ENCODE measurements at places on chromosomes 1 and 21.
A peak's percentile ranks its signal among the peaks of the same experiment; 100 is the strongest.

- no peak for DNase-seq
Measured at GRCh38 chr1:36151134-36151844, 2.0 kb upstream of the TRAPPC3 start.

- DNase-seq = no peak
Measured at GRCh38 chr1:8510041-8510823, 192.3 kb downstream of the SLC45A1 start.

- no peak for DNase-seq
Measured at GRCh38 chr1:167409183-167409582, 109.1 kb downstream of the CD247 start.

DNA sequence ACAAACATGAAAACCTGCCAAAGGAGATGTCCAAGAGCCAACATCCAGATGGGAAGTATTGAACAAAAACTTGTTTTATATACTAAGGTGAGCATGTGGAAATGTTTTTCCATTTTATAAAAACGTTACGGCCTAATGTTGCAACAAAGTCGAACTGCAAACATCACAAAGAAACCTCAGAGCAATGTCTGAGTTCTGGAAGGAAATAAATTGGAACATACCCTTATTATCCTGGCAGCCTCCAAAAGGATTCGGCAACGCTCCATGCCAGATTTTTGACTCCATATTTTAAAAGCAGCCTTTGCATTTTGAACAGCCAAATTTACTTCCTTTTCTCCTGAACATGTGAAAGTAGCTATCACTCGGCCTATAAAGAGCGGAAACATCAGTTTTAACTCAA is 3.3 kb downstream of the ALDH9A1 start:
- DNase-seq = no peak

GRCh38 chr1:227785805-227786671 is 29.4 kb upstream of the PRSS38 start:
- DNase-seq = no peak

- no peak for DNase-seq
Measured at GRCh38 chr1:108033550-108033951, 68.6 kb upstream of the VAV3 start.

DNA sequence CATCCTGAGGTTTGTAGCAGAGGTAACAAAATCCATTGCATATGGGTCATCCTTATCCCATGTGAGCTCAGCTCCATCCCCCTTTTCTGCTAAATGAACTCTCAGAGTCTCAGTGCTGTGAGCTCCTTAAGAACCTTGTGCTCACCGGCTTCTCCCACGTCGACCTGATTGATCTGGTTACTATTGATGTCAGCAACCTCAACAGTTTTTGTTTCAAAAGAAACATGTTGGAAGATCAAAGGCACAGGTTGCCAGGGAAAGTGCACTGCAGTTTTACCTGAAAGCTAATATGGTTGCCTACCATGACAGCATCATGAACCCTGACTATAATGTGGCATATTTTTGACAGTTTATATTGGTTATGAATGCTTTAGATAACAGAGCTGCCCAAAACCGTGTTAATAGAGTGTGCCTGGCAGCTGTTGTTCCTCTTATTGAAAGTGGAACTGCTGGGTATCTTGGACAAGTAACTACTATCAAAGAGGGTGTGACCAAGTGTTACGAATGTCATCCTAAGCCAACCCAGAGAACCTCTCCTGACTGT is 131.4 kb downstream of the HS2ST1 start:
- DNase-seq = no peak

GRCh38 chr1:222079566-222079965 is 337.7 kb upstream of the DUSP10 start:
- DNase-seq = no peak

DNA sequence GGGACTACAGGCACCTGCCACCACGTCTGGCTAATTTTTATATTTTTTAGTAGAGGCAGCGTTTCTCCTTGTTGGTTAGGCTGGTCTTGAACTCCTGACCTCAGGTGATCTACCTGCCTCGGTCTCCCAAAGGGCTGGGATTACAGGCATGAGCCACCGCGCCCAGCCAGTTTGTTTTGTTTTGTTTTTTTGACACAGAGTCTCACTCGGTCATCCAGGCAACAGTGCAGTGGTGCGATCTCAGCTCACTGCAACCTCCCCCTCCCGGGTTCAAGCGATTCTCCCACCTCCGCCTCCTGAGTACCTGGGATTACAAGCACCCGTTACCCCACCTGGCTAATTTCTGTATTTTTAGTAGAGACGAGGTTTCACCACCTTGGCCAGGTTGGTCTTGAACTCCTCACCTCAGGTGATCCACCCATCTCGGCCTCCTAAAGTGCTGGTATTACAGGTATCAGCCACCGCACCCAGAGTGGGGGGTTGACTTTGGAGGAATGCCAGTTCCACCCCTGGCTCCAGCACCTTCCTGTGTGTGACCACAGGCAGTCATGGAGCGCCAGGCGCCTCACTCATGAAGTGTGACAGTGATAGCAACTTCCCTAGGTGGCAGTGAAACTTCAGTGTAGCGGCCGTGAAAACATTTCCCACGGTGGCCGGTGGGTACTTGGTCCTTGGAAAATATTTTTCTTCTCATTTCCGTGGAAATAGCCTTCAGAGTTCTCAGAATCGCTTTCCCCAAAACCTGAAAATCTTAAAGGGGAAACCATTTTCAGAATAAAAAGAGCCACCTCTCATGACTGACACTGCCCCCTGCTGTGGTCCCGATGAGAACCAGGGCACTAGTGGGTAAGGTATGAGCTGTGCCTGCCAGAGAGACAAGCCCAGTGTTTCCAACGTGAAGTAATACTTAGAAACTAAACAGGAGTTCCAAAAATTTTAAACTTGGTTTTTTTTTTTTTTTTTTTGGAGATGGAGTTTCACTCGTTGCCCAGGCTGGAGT is 48.6 kb downstream of the WDR4 start:
- DNase-seq = no peak

- no peak for DNase-seq
Measured at GRCh38 chr1:156497078-156497742, 3.4 kb downstream of the MEF2D start.

GRCh38 chr1:154329551-154330131 is 4.3 kb downstream of the ATP8B2 start:
- no peak for DNase-seq

- DNase-seq = no peak
Measured at GRCh38 chr1:212979340-212980122, 29.2 kb downstream of the VASH2 start.

DNA sequence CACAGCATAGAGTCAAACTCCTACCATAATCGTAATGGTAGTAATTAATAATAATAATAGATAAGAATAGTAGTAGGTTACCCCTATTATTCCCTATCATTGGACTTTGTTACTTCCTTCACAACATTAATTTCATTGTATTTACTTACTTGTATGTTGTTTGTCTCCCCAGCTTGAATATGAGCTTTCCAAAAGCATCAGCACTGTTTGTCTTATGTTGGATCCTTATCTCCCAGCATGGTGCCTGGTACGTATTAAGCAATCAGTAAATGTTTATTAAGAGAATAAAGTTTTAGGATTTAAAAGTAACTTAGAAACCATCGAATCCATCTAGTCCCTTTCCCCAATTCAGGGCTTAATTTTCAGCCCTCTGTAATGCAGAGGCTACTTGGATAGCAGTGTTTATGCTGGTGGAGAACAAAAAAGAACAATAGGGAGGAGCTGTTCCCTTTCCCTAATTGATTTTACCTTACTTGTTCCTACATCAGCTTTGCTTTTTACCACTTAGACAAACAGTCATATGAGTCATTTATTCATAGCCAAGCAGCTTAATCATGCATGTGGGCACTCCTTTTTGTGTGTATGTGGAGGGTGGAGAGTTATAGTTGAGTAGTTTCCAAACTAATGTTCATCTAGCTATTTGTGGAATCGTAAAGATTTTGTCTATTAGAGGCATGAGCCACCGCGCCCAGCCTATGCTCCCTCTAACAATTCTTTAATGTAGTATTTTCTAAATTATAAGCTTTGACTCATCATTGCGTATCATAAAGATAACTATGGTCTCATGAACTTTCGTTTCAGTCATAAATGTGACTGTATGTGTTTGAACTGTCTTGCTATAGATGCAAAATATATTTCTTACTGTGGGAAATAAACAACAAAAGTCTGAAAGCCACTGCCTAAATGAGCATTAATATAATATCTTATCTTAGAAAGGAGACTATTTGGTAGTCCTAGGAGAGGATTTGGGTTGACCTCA is 20.9 kb upstream of the DR1 start:
- DNase-seq = no peak

GRCh38 chr21:25862596-25862995 is 127.8 kb downstream of the GABPA start:
- no peak for DNase-seq

DNA sequence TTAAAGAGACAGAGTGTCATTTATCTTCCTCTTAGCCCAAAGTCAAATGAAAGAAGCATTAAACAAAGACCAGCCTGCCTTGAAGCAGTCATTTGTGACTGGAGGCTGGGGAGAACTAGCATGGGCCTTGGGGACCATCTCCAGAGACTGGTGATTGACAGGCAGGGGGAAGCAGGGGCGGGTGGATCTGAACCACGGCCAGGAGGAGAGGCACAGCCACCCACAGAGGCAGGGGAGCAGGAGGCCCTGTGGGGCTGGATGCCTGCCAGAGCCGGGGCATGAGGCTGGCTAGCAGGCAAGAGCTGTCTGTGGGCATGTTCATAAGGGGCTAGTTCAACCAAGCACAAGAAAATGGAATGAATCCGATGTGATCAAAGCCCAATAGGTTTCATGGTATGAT is 73.9 kb downstream of the PLXNA2 start:
- DNase-seq = no peak

DNA sequence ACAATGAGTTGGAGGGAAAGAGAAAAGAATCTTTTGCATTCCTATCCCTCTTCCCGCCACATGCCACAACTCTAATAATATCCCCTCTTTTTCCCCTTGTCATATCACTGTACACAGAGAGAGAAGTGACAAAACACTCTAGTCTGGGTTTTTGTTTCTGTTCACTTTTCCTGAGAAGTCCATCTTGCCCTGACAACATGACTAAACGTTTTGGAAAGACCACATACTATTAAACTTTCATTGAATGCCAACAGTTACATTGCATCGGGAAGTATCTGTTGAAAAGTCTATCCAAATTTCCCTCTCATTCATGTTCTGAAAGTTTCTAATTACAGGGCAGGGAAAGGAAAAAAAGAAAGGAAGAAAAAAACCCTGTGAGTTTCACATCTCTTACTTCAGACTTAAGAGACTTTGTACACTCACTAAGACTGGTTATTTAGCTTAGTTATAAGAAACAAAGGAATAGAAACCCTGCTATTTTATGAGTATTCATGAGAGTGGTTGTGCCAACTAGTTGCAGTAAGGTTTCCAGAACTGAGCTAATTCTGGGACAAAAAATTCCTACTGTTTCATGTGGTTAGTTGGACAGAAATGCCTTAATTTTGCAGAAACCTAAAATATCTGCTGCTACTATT is 16.9 kb downstream of the PLA2G4A start:
- DNase-seq = no peak

DNA sequence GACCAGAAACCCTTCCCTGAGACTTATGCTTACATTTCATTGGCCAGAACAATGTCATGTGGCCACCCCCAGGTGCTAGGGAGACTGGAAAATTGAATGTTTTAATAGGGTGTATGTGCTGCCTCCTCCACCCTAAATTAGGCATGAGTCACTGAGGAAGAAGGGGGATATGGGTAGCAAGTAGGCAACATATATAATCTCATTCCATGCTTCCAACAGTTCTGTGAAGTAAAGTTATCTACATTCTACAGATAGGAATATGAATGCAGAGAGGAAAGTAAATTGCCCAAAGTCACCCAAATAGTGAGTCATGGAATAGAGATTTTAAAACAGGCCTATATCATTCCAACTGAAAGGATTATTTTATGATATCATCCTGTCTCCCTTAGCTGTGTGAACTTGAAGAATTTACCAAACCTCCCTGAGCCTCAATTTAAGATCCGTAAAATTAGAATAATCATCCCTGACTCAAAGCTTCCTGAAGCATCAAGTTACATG is 168.6 kb upstream of the FGGY start:
- DNase-seq = peak; percentile 75

DNA sequence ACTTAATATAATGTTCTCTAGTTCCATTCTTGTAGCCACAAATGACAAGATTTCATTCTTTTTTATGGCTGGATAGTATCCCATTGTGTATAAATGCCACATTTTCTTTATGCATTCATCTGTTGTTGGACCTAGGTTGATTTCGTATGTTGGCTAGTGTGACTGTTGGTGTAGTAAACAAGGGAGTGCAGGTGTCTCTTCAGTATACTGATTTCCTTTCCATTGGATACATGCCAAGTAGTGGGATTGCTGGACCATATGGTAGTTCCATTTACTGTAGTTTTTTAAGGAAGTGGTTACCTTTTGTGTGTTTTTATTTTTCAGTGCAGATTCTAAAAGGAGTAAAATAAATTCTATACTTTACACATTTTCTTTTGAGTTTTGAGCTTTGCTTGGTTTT is 5.7 kb downstream of the PARK7 start:
- no peak for DNase-seq

DNA sequence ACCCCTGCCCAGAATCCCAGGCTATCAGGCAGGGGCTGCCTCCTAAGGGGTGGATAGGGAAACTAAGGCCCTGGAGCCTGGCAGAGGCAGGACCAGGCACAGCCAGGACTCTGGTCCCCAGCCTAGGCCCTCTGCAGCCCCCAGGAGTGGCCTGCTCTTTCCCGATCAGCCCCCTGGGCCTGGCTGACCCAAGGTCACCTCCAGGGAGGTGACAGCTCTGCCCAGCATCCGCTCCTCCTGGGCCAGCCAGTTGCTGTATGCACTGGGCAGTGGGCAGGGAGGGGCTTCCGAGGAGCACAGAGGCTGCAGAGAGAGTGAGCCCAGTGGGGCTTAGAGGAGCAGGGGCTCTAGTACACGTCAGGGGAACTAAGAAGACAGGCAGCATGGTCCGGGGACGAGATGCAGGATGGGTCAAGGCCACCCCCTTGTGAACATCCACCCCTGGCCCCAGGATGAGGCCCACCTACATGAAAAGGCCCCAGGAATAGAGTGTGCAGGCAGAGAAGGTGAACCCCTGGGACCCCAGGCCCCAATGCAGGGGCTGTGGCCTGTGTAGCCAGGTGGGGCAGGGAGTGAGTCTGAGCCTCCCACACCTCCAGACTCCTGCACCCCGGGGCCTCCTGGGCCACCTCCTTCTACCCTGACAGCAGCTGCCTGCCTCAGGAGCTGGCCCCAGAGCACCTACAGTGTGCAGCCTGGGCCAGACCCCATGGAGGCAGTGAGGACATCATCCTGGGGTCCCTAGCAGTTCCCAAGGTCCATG is 32.8 kb downstream of the WNT9A start:
- DNase-seq = no peak

GRCh38 chr1:150142083-150142482 is 7.6 kb upstream of the PLEKHO1 start:
- DNase-seq = no peak
